Right ventricle myocardium inferior (tissue), 1 donor: ENCODE measurements at places on chromosomes 12 and 14. TPM values are rescaled to one million over a fixed set of nuclear protein-coding genes. Genes with fewer than 3 reads are reported as not detected.

Gene LBHD2
- not detected for total RNA-seq

Gene KRT3
- total RNA-seq = not detected

Gene GLIPR1L1
- total RNA-seq = not detected

Gene IAPP
- total RNA-seq = not detected

Gene GPRC5A
- total RNA-seq = 1.7 TPM
